ENCODE measurements at places on chromosomes 6 and 20.

GRCh38 chr20:35271904-35272303, 6.0 kb downstream of the MMP24OS start:
- DNase-seq: no peak

DNA sequence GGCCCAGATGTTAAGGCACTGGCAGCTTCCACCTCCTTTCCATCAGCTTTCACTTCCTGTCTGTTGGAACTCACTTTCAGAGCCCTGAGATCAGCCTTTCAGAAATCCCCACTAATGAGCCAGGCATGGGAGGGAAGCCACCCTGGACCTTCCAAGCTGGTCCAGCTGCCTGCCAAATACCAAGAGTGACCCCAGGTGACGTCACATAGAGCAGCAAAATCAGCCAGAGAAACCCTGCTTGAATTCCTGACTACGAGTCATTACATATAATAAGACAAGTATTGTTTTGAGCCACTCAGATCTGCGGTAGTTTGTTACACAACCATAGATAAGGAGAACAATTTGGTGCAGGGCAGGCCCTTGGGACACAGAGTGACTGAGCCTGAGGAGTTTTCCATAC, 556.0 kb upstream of the JAG1 start:
- DNase-seq: no peak

DNA sequence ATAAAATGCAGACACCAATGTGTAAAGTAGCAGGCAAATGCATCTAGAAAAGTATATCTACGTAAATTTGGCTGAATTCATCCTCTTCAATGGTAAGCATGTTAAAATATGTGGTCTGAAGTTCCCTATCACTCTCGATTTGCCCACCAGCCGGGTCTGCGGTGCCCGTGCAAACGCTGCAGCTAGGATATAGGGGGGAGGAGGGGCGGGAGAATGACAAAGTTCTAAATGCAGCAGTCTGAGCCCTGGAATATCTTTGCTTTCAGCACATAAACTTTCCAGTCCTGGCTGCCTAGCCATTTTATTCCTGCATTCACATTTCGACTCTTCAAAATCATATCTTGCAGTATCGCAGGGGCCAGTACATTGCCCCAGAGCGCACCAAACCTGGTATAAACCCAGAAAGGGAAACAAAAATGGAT, 708 bp downstream of the NRN1 start:
- no peak for DNase-seq

- no peak for DNase-seq
These were observed 109.6 kb downstream of the ASXL1 start for GRCh38 chr20:32467506-32468312.

- no peak for DNase-seq
These were observed 7.6 kb upstream of the CCN2 start for GRCh38 chr6:131958542-131959470.

- no peak for DNase-seq
These were observed 98.1 kb downstream of the YTHDF1 start for GRCh38 chr20:63117661-63118302.

DNA sequence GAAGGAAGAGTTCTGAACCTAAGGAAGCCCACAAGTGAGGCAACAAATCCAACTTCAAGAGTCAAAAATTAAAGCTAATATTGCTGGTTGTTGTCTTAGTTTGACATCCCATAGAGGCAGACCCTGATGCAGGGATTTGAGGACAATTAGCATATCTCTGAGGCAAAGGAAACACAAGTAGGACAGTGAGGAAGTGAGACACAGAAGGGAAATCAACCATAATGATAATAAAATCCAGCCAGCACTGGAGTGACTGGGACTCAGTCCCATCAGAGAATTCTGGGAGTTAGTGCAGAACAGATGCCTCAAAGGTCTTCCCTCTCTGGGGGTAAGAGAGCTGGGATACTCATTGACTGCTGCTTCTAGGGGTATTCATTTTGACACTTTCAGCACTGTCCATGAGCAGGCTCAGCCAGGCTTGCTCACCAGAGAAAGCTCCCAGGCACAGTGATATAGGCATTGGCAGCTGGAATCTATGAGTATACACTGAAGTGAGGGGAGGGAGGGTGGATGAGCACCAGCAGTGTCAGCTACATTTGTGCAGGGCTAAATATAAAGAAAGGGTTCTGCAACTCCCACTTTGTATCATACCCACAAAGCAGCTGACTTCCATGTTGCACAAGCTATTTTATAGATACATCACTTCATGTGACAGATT, 43.4 kb upstream of the SPTLC3 start:
- no peak for DNase-seq

- DNase-seq: no peak
These were observed 253.4 kb downstream of the PRL start for GRCh38 chr6:22043284-22043962.

GRCh38 chr20:38084425-38084951, 50.9 kb downstream of the RPRD1B start:
- DNase-seq: no peak

DNA sequence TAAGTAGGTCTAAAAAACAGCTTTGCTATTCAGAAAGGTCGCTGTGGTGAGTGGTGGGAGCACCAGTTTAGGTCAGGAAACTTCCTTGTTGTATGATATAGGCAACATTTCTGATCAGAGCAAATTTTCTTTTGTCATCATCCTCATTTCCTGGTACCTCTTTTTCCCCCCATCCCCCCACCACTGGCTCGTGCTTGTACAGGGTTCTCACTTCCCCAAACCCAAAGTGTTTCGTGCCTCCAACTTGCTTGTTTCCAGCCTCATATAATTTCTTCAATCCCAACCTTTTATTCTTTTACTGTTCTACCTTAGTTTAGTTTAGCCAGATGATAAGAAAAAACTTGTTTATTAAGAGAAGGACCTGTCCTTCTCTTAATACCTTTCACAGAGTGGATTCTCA, 209.4 kb upstream of the JAG1 start:
- DNase-seq: no peak

GRCh38 chr20:25526446-25526845, 58.9 kb downstream of the NINL start:
- no peak for DNase-seq

DNA sequence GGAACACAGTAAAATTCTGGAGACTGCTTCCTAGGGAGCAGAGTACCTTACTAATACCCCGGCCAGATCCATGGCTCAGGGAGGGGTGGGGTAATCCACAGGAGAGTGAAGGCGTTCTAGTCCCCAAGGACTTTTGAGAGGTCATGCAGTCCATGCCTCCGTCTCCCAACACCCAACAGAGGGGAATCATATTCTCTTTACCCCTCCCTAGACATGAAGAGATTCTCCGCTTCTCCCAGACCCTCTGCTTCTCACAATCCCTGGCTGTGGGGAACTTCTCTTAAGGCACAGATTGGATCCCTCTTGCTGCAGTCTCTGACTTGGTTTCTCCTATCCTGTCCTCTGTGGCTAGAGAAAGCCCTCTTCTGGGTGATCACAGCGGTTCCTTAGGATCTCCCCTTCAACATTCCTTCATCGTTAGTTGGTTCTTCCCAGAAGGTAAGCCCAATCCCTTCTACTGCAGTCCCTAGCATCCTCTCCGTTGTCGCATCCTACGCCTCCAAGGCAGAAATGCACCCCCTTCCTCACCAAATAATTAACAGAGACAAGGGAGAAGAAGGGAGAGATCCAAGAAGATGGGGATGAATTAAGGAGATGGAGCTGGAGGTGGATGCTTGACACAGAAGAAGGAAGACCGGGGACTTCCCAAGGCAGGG, 562 bp downstream of the GGT7 start:
- no peak for DNase-seq

- DNase-seq: no peak
These were observed 109.8 kb upstream of the TMEM170B start for GRCh38 chr6:11427723-11428245.

DNA sequence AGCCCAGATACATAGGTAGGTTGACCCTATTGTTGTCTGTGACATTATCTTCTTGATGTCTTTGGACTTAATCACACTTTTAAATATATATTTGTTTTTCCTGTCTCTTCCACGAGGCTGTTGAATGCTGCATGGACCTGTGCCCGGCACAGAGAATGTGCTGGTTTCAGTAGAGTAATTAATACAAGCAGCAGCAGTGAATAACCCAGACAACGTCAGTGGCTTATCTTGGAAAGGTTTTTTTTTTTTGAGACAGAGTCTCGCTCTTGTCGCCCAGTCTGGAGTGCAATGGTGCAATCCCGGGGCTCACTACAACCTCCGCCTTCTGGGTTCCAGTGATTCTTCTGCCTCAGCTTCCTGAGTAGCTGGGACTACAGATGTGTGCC, 108.2 kb downstream of the CDH26 start:
- DNase-seq: no peak

DNA sequence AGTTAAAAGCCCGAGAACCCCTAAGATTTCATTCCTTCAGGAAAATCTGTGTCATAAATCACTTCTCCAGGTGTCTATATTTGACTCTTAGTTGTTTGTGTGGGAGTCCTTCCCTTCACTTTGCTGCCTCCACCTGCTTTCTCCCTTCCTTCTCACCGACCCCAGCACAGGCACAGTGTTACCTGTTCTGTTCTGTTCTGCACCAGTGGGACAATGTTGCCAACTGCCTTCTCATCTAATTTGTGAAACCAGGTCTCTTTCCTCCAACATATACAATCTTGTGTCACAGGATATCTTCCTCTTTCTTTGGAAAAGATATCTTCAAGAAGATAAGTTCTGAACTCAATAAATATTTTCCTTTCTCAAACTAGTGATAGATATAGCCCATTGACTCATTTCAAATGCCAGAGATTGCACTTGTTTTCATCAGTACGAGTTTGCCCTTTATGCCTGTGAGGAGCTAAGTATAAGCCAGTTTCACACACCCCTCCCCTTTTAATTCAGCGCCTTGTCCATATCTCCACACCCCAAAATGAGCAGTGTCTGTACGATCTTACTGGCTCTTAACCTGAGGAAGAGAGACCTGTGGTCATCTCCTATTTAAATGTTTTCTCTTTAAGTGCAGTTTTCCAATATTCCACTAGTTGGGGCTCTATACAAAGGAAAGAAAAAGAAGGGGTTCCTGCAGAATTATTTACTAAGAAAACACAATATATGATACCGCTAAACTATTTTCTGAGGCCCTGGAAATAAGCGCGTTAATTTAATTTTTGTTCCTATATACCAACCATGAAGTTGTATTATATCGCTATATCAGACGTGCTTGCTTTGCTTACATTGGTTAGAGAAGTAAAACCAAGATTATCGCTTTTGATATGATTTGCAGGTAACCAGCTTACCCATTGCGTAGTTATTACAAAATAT, 81.6 kb upstream of the PREP start:
- no peak for DNase-seq

GRCh38 chr20:57457243-57458095, 66.3 kb downstream of the RBM38 start:
- DNase-seq: no peak

DNA sequence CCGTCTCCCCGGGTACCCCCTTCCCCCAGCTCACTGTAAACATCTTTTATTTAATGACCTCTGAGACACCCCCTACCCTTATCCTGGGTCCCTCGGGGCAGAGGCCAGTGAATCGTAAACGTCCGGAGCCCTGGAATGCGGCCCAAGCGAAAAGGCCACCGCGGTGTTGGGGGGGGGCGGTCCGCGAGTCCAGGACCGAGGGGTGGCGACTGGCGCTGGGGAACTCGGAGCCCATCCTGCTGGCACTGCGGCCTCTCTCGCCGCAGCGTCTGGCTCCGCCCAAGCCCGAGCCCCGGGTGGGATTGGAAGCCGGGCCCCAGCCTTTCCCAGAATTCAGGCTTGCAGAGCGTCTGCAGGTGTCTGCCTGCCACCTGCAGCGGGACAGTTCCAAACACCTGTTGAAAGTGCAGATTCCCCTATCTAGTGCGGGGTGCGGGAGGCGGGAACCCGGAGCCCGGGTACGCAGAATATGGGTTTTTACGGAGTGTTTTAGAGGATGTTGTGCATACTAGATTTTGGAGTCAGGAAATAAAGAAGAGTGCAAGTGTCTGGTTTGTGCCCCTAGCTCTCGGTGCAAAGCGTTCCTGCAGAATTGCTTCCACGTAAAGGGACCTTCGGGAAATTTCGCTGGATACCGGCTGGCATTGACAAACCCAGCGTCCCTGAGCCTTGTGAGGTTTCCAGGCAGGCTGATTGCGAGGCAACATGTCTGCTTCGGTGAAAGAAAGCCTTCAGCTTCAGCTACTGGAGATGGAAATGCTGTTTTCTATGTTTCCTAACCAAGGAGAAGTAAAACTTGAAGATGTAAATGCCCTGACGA, 800 bp downstream of the RWDD2A start:
- no peak for DNase-seq

GRCh38 chr20:5932796-5933195, 17.5 kb downstream of the TRMT6 start:
- DNase-seq: no peak

DNA sequence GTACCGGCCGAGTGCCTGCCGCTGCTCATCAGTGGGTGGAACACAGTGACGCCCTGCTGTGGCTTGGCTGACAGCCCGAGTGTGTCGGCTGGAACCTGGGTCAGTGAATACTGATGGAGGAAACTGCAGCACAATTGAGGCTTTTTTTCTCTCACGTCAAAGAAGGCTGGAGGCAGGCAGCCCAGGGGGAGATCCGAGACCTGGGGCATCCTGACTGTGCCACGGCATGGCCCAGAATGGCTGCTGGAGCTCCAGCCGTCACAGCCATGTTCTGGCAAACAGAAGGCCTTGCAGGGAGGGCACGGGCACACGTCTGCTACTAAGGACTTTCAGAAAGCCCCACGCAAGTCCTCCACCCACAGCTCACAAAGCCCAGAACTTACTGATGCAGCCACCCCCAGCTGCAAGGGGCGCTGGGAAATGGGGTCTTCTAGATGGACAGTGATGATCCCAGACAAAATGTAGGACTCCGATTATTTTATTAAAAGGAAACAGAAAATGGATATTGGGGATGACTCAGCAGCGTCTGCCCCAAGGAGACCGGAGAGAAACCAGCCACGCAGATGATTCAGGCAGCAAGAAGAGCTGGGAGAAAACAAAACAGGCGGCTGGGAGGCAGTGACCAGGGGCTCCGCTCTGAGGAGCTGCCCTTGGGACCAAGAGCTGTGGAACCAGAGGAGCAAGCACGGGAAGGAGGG, 140.0 kb downstream of the TAF4 start:
- DNase-seq: no peak

DNA sequence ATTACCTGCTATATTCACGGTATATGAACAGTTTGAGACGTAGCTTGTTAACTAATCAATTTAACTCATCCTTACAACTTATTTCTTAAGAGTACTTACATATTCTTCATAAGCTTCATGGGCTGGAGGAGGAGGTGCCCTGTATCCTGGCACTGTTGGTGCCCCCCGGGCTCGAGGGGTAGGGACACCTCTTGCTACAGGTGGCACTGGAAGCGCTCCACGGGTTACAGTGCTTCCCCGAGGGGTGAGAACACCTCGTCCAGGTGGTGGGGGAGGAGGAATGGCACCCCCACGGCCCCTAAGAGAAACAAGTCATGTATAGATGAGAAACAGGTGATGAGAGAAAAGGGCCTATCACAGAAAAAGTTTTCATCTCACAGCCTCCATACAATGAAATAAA, 391.5 kb downstream of the KHDRBS2 start:
- DNase-seq: no peak

DNA sequence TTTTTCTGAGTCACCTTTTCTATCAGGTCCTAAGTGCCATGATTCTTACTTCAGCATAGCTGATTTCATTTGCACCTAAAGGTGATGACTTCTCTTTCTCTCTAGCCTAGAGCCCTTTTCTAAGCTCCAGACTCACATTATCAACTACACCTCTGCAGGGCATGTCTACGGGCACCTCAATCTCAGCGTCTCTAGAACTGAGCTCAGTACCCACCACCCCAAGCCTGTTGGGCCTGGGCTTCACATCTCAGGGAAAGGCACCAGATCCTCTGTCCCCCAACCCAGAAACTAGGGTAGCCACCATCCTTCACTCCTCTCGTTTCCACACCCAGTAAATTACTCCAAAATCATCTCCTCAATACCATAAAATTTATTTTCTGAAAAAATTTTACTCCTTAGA, 10.6 kb upstream of the PLCG1 start:
- DNase-seq: no peak

Measured in stimulated activated CD4-positive, alpha-beta T cell treated with anti-CD3 and anti-CD28 coated beads, TNF-alpha, amount 100 ng/mL, for 1 hour (primary cell).